Vagina (tissue), 2 donors: ENCODE measurements at places on chromosomes 16 and 17.

GRCh38 chr17:50565402-50566350 lies 5.2 kb downstream of the CACNA1G start:
- no peaks in the 10 kb centered on the region for H3K27me3 ChIP-seq
- H3K4me3 ChIP-seq: peak overlapping the region; percentile 38
- H3K4me1 ChIP-seq: peaks cover 51% of the 10 kb centered on the region
- DNase-seq: no peak
- H3K27ac ChIP-seq: peak overlapping the region; percentile 92
- H3K36me3 ChIP-seq: no peaks in the 10 kb centered on the region

DNA sequence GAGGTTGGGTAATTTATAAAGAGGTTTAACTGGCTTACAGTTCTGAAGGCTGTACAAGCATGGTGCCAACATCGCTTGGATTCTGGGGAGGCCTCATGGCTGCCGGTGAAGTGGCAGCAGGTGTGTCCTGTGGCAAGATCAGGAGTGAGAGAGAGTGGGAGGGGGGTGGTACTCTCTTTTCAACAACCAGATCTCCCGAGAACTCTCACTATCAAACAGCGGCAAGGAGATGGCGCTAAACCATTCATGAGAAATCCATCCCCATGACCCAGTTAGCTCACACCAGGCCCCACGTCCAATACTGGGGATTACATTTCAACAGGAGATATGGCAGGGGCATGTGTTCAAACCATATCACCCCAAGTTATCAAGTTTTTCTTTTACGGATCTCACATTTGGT lies 44.0 kb upstream of the CBX4 start:
- no peak overlapping the region for H3K27ac ChIP-seq
- no peaks in the 10 kb centered on the region for H3K27me3 ChIP-seq
- no peak overlapping the region for H3K4me3 ChIP-seq
- no peak for DNase-seq

- H3K4me1 ChIP-seq: no peaks in the 10 kb centered on the region
- no peak overlapping the region for H3K27ac ChIP-seq
- H3K27me3 ChIP-seq: no peaks in the 10 kb centered on the region
- no peak overlapping the region for H3K4me3 ChIP-seq
Measured at GRCh38 chr17:76458580-76459490, 5.9 kb upstream of the UBE2O start.

DNA sequence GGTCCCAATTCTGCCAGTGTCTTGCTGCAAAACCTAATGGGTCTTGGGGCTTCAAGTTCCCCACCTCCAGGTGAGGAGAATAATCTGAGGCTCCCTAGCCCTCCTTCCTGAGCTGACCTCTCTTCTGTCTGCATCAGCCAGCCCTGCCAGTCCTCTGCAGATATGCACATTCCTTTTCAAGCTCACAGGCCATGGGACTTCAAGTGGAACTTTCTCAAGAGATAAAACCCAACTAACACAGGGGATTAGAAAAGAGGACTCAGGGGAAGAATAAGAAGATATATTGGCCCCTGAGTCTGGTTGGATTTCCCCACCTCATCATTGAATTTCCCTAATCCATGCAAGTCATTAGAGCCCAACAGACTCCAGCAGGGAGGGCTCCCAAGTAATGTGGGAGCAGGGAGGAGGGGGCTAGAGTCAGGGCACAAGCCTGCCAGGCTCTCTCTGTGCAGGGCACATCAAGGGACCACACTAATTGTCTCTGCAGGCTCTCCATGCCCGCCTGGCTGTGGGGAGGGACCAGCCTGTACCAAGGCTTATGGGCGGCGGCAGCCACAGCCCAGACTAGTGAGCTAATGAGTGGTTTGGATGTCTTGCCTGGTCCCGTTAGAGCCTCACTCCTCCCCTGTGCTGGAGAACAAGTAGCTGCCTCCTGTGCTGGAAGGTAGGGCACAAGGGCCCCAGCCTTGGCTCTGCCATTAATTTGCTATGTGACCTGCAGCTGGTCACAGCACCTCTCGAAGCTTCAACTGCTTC lies 1.2 kb downstream of the KRT14 start:
- DNase-seq: no peak
- H3K27ac ChIP-seq: peak overlapping the region; percentile 39
- no peaks in the 10 kb centered on the region for H3K27me3 ChIP-seq
- peaks cover 14% of the 10 kb centered on the region for H3K4me1 ChIP-seq
- H3K36me3 ChIP-seq: no peaks in the 10 kb centered on the region

DNA sequence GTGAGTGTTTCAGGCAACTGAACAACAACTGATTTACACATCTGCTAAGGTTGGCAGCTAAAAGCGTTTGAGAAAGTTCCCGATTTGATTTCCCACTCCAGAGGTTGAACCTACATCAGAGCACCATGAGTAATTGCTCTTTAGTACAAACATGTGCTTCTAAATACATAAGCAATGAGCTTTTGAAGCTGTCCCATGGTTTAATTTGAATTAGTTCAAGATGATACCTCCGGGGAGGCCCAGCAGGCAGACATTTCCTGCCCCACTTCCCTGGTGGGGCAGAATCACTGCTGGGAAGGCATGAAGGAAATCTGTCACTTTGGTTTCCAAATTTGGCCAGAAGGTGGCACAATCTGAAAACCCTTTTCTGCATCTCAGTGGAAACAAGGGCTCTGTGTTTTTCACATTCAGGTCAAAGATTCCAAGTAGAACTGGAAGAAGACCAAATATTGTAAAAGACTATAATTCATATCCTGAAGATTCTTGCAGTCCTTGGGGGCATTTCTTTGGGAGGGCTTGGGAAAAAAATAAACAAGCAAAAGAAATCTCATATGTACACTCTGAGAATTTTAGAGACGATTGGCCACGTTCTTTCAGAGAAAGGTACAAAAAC lies 176.2 kb upstream of the FAM20A start:
- peaks cover 48% of the 10 kb centered on the region for H3K4me1 ChIP-seq
- no peak overlapping the region for H3K4me3 ChIP-seq

- H3K27me3 ChIP-seq: no peaks in the 10 kb centered on the region
- no peak for DNase-seq
- peaks cover 67% of the 10 kb centered on the region for H3K4me1 ChIP-seq
- H3K4me3 ChIP-seq: peak within 1 kb of the TSS; percentile 62
Measured at GRCh38 chr17:74748529-74749278, at the start of gene NHERF1. Gene NHERF1 (plus strand): TSS chr17:74748628. CDS start chr17:74748847, 219 bp downstream.
